ENCODE measurements at places on chromosomes 11 and 22.

- no peak for DNase-seq
Observed at GRCh38 chr11:63915961-63916836, 765 bp downstream of the RCOR2 start.

- no peak for DNase-seq
Observed at GRCh38 chr11:125281831-125282595, 117.5 kb downstream of the PKNOX2 start.

DNA sequence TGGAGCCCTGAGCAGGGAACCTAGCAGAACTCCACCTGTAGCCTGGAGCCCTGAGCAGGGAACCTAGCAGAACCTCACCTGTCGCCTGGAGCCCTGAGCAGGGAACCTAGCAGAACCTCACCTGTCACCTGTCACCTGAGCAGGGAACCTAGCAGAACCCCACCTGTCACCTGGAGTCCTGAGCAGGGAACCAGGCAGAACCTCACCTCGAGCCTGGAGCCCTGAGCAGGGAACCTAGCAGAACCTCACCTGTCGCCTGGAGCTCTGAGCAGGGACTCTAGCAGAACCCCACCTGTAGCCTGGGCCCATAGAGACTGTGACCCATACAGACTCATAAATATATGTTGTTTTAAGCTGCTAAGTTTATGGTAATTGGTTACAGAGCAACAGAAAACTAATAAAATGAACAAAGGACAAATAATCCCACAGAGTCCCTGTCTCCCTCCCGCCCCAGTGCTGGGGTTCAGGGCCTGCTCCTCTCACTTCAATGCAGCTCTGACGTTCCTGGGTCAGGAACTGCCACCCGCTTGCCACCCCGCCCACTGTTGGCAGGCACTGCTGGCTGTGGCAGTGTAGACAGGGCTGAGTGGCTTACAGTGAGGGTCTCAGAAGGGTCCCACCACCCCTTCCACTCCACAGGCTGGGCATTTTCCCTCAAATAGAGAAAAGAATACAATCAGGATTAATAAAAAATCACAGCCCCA, 259.1 kb downstream of the TBC1D22A start:
- DNase-seq = no peak

DNA sequence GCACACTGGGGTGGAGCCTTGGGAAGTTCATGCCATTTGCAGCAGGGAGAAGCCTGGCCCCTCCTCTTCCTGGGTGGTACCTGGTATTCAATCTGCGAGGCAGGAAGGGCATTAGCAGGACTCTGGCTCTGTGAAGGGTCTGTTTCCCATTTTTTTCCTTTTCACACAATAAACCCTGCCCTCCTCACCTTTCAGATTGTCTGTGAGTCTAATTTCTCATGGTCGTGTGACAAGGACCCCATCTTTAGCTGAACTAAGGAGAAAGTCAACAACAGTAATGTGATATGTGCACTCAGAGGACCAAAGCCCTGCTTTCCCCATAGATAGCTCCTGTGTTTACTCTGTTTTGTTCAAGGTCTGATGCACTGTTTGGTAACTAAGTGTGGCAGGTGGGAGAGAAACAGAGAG, 26.6 kb upstream of the CASP4 start:
- DNase-seq = no peak

GRCh38 chr22:20771918-20772625, 1.8 kb upstream of the SERPIND1 start:
- DNase-seq = no peak

DNA sequence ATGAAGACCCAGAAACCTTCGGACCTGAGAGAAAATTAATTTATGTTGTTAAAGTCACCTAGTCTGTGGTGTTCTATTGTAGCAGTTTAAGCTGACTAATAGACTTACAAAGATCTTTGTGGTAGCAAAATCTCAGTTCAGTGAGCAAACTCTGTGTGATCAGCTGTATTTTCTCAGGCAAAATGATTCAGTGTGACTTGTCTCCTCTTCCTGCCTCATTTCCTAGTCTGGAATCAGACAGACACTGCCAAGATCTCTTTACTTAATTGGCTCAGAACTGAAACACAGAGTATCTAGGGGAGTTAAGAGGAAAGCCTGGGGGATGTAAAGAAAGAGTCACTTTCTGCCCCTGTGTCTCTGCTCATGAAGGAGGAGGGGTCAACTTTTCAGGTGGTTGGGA, 564.7 kb downstream of the KCNA4 start:
- DNase-seq = no peak

DNA sequence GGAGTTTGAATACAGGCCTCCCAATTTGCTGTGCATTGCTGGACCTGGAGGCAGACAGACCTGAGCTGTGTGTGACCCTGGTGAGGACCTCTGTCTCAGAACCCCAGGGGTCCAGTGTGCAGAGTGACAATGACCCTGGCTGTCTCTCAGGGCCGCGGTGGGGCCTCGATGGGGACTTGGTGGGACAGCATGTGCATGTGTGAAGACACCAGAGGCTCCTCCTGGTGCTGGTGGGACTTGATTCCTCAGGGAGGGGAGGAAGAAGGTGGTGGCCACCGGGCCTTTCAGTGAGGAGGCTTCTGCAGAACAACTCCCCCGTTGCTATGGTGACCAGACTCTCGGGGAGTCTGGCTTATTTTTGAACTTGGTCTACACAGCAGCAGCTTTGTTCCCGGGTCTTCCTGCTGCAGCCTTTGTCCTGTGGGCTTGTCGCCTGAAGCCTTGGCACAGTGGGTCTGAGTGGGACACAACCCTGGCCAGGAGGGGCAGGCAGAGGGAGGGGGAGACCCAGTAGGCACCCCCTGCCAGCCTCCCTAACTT, 35.3 kb downstream of the MCM5 start:
- DNase-seq = no peak

DNA sequence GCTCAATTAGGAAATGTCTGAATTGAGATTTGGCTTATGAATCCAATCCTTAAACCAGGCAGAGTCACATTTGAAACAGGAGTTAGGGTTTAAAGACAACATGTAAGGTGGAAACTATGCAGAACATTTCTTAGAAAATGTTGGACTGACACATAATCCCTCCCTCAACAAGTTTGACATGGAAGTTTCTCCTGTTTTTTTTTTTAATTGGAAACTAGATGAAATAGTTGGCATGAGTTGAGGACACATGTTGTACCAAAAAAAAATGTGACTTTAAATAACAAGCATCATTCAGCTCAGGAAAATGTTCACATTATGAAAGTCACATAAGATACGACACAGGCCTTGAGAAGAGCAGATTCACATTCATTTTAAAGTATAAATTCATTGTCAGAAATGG, 154.9 kb upstream of the DDI1 start:
- no peak for DNase-seq

GRCh38 chr11:95625164-95625900, 164.2 kb downstream of the FAM76B start:
- DNase-seq = no peak

GRCh38 chr11:10807493-10808234, 1.1 kb downstream of the EIF4G2 start:
- peak; percentile 32 for DNase-seq

DNA sequence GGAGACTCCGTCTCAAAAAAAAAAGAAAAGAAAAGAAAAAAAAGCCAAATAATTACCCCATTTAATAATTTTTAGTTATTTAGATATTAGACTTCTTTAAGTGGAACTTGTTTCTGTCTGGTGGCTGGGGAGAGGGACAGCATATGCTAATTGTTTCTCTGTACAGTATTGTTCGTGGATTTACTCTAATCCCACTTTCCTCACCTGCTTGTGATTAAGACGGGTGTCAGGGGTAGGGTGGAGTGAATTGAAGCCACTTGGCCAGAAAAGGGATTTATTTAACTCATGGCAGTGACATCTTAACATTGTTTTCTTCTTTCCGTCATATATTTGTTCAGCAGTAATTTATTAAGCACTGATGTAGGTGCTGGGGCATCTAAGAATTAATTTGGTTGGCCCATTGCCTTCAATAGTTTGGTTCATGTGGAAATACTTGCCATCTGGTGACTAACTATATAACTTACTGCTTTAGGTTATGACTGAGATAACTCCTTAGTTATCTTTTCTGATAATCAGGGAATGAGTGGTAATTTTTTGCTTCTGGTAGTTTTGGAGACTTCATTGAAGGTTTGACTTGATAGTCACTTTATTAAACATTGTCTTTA, 4.6 kb downstream of the TNRC6B start:
- DNase-seq = no peak

DNA sequence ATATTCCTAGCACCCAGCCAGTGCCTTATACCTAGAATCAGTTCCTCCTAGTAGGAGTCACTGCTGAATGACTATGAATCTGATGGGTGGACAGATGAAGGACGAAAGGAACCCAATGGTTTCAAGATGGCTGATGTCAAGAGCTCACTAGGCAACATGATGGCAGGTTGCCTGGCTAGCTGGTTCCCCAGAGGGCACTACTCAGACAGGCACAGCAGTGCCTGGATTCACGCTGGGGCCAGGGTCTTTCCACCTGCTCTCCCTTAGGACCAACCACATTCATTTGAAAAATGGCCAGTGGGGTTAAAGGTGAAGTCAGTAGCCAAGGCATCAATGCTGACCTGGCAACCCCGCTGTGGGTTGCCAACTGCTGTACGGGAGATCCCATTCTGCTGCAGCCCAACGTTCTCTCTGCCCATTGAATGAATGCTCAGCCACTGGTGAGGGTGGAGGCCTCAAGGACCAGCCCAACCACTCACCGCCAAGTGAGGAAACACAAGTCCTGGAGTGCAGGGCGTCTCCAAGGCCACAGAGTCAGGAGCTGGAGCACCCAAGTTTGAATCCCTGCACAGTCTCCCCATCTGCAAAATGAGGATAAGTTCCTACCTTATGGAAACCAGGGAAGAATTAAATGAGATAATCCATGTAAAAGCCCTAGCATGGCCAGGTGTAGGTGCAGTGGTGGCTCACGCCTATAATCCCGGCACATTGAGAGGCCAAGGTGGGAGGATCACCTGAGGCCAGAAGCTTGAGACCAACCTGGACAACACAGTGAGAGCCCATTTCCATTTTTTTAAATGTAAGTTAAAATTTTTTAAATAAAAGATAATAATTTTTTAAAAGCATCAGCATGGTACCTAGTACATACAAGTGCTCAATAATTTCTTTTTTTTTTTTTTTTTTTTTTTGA, 12.4 kb downstream of the MYH9 start:
- DNase-seq = no peak

DNA sequence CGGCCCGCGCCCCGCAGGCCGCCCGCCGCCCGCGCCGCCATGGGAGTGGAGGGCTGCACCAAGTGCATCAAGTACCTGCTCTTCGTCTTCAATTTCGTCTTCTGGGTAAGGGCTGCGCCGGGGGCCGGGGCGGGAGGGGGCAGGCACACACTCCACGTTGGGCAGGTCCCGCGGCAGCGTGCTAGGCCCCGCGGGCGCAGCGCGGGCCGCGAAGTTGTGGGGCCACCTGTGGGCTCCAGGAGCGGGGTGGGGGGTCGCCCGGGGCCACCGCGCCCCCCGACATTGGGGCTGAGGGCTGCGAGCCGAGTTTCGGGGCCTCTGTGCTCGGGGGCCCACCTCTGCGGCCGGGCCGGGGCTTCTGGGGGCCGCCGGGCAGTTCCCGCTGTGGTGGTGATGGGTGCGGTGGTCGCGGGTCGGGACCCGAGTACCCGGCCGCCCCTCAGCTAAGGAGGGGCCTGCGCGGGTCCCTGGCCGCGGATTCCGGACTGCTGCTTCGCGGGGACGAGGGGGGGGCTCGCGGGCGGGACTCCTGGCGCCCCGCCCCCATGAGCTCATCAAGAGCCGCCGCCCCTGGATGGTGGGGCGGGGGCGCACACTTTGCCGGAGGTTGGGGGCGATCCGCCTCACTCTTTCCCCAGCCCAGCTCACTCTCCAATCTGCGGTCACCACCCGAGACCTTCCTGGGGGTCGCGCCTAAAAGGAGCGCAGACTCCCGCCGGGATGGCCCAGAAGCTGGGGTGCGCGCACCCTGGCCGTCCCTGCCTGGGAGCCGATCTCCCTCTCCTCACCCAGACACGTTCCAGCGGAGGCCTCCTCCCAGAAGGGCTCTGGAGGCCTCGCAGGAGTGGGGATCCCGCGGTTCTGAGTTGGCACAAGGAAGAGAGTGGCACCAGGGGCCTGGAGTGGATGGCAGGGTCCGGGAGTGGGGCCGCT, 667 bp downstream of the CD81 start:
- DNase-seq = no peak

GRCh38 chr11:120139316-120140069, 1.6 kb upstream of the TRIM29 start:
- DNase-seq = peak; percentile 1

DNA sequence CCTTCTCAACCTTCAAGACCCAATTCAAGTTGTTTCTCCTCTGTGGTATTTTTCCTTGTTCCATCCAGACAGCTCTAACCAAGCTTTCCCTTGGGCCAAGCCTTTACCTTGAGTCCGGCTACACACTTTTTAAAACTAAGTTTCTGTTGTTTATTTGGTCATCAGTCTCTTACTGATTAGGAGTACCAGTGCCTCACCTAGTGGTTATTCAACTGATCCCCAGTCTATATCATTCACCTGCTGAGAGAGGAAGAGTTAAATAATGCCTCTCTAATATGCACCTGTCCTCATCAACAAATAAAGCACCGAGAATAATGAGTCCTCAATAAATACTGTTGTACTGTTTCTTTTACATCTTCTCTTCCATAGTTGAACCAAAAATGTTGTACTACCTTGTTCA, 160.8 kb downstream of the MSANTD4 start:
- DNase-seq = no peak

DNA sequence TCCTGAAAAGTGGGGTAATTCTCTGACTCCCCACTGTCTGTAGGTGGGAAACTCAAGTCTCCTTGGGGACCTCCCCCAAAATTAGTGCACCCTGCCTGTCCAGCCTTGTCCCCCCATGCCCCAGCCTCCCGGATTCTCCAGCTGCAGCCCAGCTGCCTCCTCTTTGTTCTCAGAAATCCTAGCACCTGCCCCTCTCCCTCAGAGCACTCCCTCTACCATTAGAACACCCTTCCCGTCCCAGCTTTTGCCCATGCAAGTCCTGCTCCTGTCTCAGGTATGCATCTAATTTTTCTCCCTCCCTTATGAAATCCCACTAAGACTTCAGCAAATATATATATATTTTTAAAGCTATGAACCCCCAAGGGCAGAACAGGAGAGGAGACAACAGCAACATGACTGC, 37.3 kb downstream of the LRFN4 start:
- no peak for DNase-seq
